Upper lobe of left lung (tissue), 6 donors: ENCODE measurements at places on chromosomes 11 and 22. TPM values are rescaled to one million over a fixed set of nuclear protein-coding genes. Genes with fewer than 3 reads are reported as not detected.
A peak's percentile ranks its signal among the peaks of the same experiment; 100 is the strongest.

Gene PGA5
- not detected for total RNA-seq

Gene FGF19
- 0.23 TPM for total RNA-seq

Gene KCNK7
- 1.7 TPM for total RNA-seq

Gene LRRN4CL
- total RNA-seq = 2.7 TPM

Gene BEST1
- total RNA-seq = 13.6 TPM

Gene SMIM35
- total RNA-seq = not detected

Gene KRTAP5-1
- total RNA-seq = not detected

Gene TMEM191B
- not detected for total RNA-seq

Gene WBP2NL
- total RNA-seq = 2.0 TPM

Gene MS4A6E
- not detected for total RNA-seq

Gene PLAAT5
- total RNA-seq = 3.2 TPM

Gene OR5AR1
- not detected for total RNA-seq

DNA sequence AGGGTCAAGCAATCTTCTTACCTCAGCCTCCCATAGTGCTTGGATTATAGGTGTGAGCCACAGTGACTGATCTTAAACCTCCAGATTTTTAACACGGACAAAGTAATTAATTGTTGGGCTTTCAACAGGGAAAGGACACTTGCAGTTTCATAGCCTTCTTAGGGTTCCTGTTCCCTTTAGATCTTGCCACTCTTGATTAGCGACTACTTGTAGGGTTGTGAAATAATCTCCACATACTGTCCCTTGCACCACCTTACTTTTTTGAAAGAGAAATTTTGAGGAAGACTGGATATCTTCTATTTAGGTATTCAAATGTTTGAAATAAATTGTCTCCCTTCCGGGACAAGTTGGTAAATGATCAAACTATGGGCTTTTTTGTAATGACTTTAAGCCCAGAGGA, 7.6 kb downstream of the MS4A4E start:
- no peak for DNase-seq
- H3K4me3 ChIP-seq = no peak overlapping the region
- no peaks in the 10 kb centered on the region for H3K36me3 ChIP-seq
- H3K27me3 ChIP-seq = no peaks in the 10 kb centered on the region

GRCh38 chr11:2701230-2701629, 1.4 kb upstream of the KCNQ1OT1 start:
- H3K27me3 ChIP-seq = no peaks in the 10 kb centered on the region
- peak overlapping the region; percentile 97 for H3K27ac ChIP-seq
- H3K4me1 ChIP-seq = no peaks in the 10 kb centered on the region

- H3K27ac ChIP-seq = peak overlapping the region; percentile 95
- H3K4me1 ChIP-seq = peaks cover 51% of the 10 kb centered on the region
- H3K36me3 ChIP-seq = no peaks in the 10 kb centered on the region
- DNase-seq = no peak
Observed at GRCh38 chr11:47267876-47268275, 2.1 kb upstream of the MADD start.

DNA sequence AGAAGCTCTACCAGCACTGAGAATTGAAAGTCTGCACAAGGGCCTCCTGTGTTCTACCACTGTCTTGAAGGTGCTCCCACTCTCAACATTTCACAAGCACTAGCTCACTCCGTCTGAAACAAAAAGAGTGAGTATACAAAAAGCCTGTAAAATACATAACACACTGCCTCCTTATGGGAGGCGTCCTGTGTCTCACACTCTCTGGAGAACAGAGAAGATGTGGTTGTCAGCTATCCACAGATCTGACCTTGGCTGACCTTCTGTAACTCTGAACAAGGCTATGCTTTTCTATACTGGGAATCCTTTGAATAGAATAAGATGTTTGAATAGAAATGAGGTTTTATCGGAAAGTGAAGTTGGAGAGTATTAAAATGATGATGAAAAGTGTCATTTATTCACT, 171.3 kb upstream of the TMEM45B start:
- H3K36me3 ChIP-seq = no peaks in the 10 kb centered on the region
- no peak for DNase-seq
- no peak overlapping the region for H3K4me3 ChIP-seq
- no peaks in the 10 kb centered on the region for H3K27me3 ChIP-seq

- DNase-seq = no peak
- H3K4me1 ChIP-seq = no peaks in the 10 kb centered on the region
- no peaks in the 10 kb centered on the region for H3K27me3 ChIP-seq
- H3K27ac ChIP-seq = no peak overlapping the region
- H3K4me3 ChIP-seq = no peak overlapping the region
Observed at GRCh38 chr11:103812680-103813079, 223.8 kb upstream of the DDI1 start.

DNA sequence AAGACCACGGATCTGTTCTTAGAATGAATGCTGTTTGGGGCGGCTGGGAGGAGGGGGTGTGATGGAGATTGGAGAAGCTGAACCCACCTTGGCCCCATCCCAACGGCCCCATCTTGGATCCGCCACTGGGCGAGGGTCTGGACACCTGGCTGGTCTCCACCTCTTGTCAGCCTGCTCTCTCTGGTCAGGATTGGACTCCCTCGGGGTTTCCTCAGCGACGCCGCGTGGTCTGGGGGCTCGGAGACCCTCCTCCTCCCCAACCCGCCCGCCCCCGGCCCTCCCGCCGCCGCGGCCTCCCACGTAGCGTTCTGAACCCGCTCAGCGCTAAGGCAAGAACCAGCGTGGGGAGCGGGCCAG, 4.3 kb upstream of the FLI1 start:
- H3K4me3 ChIP-seq = no peak overlapping the region
- H3K27ac ChIP-seq = no peak overlapping the region
- no peak for DNase-seq
- no peaks in the 10 kb centered on the region for H3K36me3 ChIP-seq

DNA sequence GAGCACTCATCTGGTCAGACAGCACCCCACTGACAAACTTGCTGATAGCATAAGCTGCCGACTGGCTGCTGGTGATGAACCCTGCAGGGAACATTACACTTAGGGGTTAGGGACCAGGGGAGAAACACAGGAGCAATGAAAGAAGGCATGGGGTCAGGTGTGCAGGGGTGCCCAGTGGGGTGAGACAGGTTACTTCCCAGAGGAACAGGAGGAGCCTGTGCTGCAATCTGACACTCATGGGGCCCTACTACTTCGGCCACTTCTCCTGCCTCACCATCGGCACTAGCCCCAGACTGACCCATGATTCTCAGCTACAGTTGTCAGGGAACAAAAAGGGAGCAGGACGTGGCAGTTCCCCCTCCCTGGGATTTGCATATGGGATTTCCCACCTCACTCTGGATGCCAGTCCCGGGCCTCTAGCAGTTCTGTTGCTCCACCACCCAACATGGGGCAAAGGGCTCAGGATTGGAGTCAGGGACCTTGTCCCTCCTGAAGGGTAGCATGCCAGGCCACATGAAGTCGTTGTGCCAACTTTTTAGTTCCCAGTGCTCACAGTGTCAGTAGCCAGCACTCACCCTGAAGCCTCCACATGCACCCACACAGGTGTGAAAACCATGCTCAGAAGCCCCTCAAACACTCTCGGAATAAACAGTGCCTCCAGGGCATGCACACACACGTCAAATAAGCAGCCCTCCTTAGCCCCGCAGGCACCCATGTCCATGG, 2.2 kb downstream of the SLC37A4 start:
- H3K36me3 ChIP-seq = peaks cover 13% of the 10 kb centered on the region
- H3K27me3 ChIP-seq = no peaks in the 10 kb centered on the region
- H3K27ac ChIP-seq = peak overlapping the region; percentile 91
- no peak for DNase-seq
- no peak overlapping the region for H3K4me3 ChIP-seq

- no peak for DNase-seq
- H3K27ac ChIP-seq = no peak overlapping the region
- H3K36me3 ChIP-seq = peaks cover 35% of the 10 kb centered on the region
- no peak overlapping the region for H3K4me3 ChIP-seq
- no peaks in the 10 kb centered on the region for H3K27me3 ChIP-seq
Observed at GRCh38 chr11:64218628-64219353, 7.2 kb downstream of the TRPT1 start.

DNA sequence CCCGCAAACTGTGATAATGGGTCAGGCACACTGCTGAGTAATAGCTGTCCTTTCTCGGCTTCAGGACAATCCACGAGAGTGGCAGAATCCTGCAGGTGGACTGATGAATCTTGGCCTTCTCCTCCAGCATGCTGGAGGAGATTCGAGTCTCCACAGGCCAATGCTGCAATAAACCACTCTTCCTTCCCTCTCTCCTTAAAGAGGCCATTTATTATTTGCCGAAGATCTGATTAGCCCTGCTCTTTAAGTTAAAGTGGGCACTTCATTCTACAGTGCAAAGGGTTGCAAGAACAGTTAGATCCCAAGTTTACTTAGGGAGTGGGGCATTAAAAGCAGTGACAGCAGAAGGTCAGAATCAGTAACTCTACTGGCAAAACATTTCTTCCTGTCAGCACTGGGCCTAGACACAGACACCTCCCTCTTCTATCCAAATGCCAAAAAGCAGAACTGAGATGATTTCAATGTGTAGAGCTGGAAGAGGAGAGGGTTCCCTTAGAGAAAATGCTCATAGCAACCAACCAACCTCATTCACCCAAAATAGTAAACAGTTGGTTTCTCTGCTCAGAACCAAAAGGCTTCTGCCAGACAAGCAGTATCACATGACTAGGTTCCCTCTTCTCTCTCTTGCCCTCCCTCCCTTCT, 121.7 kb downstream of the SGSM3 start:
- DNase-seq = no peak
- H3K36me3 ChIP-seq = no peaks in the 10 kb centered on the region
- H3K4me3 ChIP-seq = no peak overlapping the region
- H3K27me3 ChIP-seq = no peaks in the 10 kb centered on the region
- H3K4me1 ChIP-seq = peaks cover 37% of the 10 kb centered on the region
- peak overlapping the region; percentile 76 for H3K27ac ChIP-seq

GRCh38 chr11:132971351-132971750, 561.0 kb downstream of the OPCML start:
- no peak overlapping the region for H3K27ac ChIP-seq
- H3K4me1 ChIP-seq = no peaks in the 10 kb centered on the region
- DNase-seq = no peak

DNA sequence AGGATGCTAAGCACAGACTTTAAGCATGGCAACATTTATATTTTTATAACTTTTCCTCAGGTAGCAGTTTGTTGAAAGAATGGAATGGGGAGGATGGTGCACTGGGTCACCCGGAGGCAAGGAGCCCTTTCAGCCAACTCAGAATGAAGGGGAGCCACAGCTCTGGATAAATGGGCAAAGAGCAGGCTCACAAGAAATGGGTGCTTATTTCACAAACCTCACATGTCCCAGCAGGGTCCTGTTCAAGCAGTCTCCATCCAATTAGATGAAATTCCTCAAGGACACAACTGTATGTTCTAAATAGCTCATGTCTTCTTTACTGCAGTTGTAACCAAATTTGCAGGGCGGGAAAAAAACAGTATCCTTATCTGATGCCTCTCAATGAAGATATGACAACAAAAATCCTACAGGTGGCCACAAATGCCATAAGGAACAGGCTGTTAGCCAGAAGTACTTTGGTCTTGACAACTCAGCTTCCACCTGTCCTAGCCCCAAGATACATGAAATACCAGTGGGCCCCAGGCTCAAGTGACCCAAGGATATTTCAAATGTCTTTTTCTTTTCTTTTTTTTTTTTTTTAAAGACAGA, 48.2 kb downstream of the MAPK1 start:
- peak overlapping the region; percentile 82 for H3K27ac ChIP-seq
- H3K4me1 ChIP-seq = peaks cover 63% of the 10 kb centered on the region
- H3K4me3 ChIP-seq = no peak overlapping the region

DNA sequence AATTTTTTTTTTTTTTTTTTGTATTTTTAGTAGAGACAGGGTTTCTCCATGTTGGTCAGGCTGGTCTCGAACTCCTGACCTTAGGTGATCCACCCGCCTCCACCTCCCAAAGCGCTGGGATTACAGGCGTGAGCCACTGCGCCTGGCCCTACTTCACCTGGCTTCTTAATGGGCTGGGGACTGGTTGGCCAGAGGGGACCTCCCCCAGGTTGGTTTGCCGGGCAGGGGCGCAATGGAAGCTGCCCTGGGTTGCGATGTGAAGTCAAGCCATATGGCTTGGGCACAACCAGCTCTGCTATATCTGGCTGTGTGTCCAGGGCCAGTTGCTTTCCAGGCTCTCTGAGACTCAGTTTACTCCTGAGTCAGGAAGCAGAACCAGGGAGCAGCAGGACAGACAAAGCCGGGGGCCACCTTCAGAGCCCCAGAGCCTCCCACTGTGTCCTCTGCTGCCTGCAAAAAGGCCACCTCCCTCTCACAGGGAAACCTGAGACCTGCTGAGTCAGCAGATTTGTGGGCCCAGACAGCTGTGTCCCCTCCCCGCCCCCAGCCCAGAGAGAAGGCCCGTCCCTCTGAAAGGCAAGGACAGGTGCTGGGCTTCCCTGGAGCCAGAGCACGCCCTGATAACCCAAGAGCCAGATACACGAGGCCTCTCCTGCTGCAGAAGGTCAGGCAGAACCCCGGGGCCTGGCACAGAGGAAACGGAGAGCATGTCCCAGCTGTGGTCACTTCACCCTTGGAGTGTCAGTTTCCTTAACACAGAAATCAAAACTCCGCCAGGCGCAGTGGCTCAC, 29.2 kb upstream of the DAGLA start:
- no peak overlapping the region for H3K27ac ChIP-seq
- H3K27me3 ChIP-seq = no peaks in the 10 kb centered on the region
- no peak overlapping the region for H3K4me3 ChIP-seq
- no peaks in the 10 kb centered on the region for H3K36me3 ChIP-seq

GRCh38 chr11:55942785-55943392, 6.7 kb upstream of the OR5I1 start:
- no peaks in the 10 kb centered on the region for H3K36me3 ChIP-seq
- H3K27ac ChIP-seq = no peak overlapping the region
- H3K4me1 ChIP-seq = no peaks in the 10 kb centered on the region

- no peaks in the 10 kb centered on the region for H3K27me3 ChIP-seq
- peak; percentile 93 for DNase-seq
- H3K4me3 ChIP-seq = peak overlapping the region; percentile 85
- H3K36me3 ChIP-seq = peaks cover 5% of the 10 kb centered on the region
Observed at GRCh38 chr11:68840661-68841653, 759 bp downstream of the CPT1A start.

DNA sequence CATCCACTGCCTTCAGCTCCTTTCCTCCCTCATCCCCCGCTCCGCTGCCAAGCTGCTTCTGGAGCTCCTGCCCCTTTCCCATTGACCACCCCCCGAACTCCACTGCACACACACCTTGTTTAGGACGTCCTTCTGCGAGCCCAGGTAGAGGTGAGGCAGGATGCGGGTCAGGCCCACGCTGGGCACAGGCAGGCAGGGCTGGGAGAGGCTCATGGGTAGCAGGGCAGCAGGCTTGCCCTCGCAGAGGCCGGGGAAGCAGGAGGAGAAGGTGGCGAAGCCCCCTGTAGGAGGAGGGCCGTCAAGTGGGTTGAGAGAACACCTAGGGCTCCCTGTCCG, 13.3 kb downstream of the DUSP8 start:
- H3K36me3 ChIP-seq = no peaks in the 10 kb centered on the region
- peaks cover 23% of the 10 kb centered on the region for H3K4me1 ChIP-seq
- DNase-seq = no peak
- H3K27me3 ChIP-seq = no peaks in the 10 kb centered on the region
- H3K4me3 ChIP-seq = no peak overlapping the region

DNA sequence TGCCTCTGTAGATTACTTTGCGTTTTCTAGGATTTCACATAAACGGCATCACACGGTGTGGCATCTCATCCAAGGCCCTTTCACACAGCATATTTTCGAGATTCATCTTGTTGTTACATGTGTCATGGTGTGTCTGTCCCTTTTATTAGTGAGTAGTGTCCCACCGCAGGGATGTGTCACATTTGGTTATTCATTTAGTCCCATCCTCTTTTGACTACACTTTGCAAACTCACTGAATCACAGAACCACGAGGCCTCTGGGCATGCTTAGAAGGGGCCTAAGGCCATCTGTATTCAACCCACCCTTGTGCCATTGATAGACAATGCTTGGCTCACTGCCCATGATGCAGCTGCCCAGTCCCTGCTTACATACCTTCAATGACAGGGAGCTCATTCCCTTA, 4.2 kb upstream of the RAC2 start:
- H3K27me3 ChIP-seq = no peaks in the 10 kb centered on the region
- no peak overlapping the region for H3K4me3 ChIP-seq
- peaks cover 10% of the 10 kb centered on the region for H3K4me1 ChIP-seq
- no peak overlapping the region for H3K27ac ChIP-seq
- peak; percentile 8 for DNase-seq
- H3K36me3 ChIP-seq = no peaks in the 10 kb centered on the region
